ENCODE measurements at places on chromosomes 3 and 15.

- no peak for DNase-seq
Measured at GRCh38 chr3:64932666-64933342, 245.0 kb upstream of the ADAMTS9 start.

- no peak for DNase-seq
Measured at GRCh38 chr3:127110982-127111693, 81.8 kb upstream of the PRR23E start.

GRCh38 chr15:60552224-60552623 lies 73.3 kb upstream of the ICE2 start:
- DNase-seq: no peak

DNA sequence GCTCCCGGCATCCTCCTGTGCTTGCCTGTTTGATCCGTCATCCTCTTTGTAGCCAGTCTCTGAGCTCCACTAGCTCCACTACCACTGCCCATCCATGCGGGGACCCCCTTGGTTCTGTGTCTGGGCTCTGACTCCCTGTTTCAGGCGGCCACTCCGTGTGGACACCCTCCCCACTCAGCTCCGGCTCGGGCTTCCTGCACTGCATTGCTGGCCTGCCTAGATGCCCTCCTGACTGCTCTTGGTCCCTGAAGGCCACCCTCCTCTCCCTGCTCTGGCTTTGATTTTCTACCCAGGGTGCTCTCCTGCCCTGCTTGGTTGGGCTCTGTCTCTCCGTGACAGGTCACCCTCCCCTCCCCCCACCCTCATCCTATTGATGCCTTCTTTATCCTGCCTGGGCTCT lies 4.0 kb upstream of the ADGRG7 start:
- no peak for DNase-seq

GRCh38 chr15:92619145-92620101 lies 36.2 kb downstream of the FAM174B start:
- DNase-seq: no peak

DNA sequence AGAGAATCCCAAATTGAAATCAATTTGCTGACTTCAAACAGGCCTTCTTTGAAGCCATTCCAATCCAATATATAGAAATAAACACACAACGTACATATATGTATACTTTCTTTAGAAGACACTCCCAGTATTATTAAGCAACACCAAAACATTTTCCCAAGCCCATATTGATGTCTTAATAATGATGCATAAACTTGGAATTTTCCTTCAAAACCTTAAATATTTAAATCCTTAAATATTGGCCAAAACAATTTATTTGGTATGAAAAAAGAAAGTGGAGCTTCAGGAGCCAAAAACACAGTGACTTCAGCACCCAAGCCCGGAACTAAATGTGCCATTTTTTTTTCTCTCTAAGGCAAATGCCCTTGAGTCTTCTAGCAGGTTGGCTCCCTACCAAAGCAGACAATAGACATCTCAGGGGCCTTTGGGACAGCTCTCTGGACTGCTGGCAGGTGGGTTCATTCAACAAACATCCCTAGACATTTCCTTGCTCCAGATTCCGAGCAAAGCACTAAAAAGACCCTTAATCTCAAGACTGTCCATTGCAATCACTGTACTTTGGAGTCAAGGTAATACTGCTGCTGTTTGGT lies 384.7 kb downstream of the NTRK3 start:
- no peak for DNase-seq

DNA sequence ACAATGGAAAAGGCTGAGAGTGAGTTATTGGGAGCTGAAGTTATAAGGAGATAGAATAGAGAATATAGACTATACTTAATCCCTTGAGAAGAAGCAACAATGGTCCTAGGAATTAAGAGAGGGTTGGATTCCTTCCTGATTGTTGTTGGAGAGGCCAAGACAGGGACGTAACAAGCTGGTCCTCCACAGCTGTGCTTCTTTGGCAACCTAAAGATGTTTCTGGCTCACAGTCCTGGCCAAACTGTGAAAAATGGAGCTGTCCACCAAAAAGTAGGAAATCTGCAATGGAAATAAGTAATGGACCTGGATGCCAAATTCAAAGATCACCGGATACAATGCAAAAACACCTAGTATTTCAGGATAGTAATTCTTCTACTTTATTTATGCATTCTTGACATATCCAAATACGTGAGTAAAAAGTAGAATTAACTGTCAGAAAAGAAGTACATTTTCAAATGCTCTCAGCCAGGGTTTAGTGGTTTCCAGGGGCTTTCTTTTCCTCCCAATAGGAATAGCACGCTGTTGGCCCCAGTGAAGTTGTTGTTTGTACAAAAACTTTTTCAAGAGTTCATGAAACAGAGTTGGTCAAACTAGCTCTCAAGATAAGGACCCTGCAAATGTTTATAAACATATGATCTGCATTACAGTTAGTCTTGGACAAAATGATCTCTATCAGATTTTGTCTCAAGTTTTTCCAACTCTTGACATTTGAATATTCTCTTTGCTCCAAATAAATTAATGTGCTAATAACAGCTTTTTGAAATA lies 28.3 kb downstream of the CERS3 start:
- no peak for DNase-seq

DNA sequence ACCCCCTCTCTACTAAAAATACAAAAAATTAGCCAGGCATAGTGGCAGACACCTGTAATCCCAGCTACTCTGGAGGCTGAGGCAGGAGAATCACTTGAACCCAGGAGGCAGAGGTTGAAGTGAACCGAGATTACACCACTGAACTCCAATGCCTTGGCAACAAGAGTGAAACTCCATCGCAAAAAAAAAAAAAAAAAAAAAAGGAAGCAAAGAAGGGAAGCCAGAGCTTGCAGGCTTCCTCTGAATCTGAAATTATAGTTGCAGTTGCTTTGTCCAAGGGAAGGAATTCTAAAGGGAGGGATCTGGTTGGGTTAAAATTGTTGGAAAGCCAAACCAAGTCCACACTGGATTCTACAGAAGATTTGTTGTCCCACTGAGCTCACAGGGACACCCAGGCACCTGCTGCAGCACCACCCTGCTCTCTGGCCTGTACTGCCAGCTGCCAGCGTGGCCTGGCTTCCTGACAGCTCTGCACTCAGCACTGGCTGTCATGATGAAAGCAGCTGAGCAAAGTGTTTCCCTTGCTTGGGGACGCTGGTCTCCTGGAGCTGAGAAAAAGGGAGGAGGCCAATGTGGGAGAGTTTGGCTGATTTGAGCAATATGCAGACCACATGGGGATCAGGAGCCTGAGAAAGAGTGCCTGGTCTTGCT lies 88.8 kb upstream of the HES1 start:
- DNase-seq: no peak

GRCh38 chr3:38111696-38112377 lies 25.1 kb downstream of the ACAA1 start:
- DNase-seq: no peak

- no peak for DNase-seq
Measured at GRCh38 chr3:144809380-144809779, 837.8 kb downstream of the DIPK2A start.

DNA sequence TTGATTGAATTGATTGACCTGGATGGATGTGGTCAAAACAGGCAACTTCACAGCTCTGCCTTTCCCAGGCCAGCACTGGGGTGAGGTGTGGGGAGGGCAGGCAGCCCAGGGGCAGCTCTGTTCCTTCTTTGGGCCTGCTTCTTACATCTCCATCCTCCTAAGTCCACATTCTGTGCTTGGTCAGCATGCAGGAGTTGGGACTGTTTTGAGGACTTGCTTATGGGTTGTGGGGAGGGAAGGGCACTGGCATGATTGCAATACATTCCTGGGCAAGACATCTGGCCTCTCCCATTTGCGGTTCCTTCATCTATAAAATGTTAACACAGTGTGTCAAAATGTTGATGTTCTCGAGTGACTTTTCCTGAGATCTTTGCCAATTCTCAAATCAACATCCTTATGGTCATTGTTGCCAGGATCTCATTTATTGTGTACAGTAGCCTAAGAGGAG lies 84.1 kb downstream of the ST6GAL1 start:
- DNase-seq: no peak

DNA sequence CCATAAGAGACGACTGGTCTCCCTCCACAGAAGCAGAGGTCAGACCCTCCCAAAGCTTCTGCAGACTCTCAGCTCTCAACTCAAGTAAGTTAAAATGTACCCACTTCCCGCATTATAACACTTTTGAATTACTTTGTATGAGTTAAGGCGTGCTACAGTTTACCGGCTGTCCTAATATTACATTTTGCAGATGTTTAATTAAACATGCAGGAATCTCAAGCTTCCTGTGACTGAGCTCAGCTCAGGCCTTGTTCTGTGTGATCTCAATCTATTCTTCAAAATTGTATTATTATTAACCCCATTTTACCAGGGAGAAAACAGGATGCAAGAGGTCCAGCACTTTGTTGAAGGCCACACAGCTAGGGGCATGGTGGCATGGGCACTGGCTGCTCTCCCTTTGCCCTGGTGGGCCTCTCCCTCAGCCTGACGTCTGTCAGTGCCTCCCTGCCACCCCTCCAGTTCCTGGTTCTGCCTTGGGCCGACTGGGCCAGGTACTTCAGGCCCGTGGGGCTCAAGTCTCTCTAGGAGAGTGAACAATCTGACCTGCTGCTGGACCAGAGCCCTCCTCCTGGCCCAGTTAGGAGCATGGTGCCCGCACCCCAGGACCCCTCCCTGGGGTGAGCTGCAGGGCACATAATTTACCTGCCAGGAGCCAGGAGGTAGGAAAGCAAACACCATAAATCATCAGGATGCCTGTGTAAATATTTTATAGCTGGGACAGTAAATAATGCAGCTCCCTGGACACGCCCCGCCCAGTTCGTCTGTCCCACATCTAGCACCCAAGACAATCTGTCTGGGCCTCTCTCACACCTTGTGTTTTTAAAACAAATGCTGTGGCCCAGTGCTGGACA lies 14.9 kb upstream of the RFT1 start:
- DNase-seq: no peak

GRCh38 chr3:56935811-56936210 lies 124.7 kb upstream of the SPATA12 start:
- no peak for DNase-seq
